Suprapubic skin (tissue), 4 donors: ENCODE measurements at places on chromosomes 13 and 19.

DNA sequence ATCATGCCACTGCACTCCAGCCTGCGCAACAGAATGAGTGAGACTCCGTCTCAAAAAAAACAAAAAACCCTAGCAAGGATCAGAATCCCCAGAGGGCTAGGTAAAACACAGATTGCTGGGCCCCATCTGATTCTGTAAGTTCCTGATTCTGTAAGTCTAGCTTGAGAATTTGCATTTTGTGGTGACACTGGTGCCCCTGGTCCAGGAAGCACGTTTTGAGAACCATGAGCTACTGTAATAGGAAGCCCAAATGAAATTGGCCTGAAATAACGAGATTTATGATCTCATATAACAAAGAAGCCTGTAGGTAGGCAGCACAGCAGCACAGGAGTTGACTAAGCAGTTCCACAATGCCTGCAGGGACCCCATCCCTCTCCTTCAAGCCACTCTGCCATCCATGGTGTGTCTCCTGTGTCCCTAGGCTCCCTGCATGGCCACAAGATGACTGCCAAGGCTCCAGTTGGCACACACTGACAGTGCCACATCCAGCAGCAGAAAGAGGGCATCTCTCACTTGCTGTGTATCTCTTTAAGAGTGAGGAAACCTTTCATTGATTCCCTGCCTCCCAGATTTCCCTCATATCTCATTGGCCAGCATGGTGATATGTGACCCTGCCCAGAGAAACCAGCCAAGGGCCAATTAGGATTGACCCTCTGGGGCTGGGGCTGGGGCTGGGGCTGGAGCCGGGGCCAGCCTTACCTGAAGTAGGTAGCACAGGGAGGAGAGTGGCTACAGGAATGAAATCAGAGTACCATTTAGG lies 21.7 kb downstream of the SIPA1L3 start:
- no peak for DNase-seq

GRCh38 chr19:17766543-17767131 lies 15.4 kb downstream of the FCHO1 start:
- DNase-seq: peak; percentile 78

DNA sequence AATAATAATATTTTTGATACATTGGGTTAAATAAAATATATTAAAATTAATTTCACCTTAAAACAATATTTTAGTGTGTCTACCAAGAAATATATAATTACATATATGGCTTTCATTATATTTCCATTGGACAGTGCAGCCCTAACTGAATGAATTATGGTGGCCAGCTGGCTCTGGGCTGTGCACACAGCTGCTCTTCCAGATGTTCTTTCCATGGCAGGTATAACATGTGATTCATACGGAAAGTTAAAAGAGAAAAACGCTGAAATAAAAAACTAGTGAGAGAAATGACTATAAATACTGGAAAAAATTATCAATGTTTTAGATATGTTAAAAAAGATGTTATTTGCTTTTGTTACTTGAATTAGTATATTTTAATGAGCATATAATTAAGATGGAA lies 216.3 kb downstream of the RGCC start:
- no peak for DNase-seq

- DNase-seq: no peak
These were observed 15.5 kb upstream of the KIR3DL3 start for GRCh38 chr19:54708781-54709180.

GRCh38 chr13:74129500-74130191 lies 4.6 kb downstream of the KLF12 start:
- DNase-seq: no peak

- no peak for DNase-seq
These were observed 66.7 kb downstream of the GPR12 start for GRCh38 chr13:26693749-26694463.

DNA sequence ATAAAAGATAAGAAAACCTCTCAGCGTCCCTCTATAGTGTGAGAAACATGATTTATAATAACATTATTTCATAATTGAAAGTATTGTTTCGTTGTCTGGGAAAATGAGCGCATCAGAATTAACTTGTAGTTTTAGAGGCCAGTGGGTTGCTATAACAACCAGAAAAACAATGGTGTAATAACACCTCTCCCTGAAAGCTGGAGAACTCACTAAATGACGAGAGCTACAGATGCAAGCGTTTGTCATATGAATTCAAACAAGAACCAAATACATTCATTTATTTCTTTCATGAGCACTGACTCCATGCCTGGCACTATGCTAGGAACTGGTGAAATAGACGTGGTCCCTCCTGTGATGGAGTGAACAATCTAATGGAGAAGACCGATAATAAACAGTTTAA lies 16.3 kb downstream of the KBTBD7 start:
- DNase-seq: no peak

DNA sequence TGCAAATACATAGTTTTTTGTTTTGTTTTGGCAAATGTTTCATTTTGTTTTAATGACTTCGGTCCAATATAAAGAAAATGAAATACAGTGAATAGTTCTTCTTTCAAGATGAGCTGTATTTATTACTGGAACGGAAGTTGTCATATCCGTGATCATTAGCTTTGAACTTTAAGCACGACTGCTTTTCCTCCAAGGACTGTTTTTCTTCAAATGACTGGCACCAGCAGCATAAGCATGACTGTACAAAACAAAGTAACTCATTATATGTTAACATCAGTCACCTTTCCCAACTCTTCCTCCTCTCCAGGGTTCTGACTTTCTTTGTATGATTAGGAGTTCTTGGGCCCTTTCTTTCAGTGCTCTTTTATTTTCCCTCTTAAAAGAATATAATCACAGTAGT lies 20.5 kb downstream of the EDNRB start:
- no peak for DNase-seq

DNA sequence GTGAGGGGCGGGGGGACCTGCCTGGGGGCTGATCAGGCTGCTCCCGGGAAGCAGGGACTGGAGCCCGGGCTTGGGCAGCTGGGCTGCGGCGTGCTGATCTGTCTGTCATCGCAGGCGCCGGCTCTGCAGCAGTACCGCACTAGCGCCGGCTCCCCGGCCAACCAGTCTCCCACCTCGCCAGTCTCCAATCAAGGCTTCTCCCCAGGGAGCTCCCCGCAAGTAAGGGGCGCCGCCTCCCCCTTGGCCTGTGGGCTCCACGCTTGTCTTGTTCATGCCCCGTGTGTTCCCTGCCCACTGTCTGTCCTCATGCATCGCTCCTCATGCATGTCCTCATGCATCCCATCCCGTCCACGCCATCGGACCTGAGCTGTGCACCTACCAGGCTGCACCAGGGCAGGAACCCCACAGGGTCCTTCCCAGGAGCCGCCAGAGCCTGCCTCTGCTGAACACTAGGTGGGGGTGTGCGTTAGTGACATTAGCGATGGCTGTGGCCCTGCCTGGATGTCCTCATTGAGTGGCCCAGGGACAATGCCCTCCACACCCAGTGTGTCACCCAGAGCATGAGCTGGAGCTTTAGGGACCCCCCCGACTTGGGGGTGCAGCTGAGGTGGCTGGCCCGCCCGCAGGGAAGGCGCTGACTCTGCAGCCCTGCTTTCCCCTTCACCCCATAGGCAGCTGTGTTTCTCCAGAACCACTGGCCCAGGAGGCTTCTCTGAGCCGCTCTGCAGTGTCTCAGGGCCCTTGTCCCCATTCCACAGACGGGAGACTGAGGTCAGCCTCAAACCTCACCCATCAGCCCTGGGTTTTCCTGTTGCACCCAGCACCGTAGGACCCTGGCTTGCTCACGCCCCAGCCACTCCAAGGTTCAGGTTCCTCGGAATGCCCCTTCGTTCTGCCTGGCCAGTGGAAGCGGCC lies 19.5 kb downstream of the COMP start:
- DNase-seq: no peak

GRCh38 chr19:54478677-54479266 lies 5.7 kb upstream of the CDC42EP5 start:
- DNase-seq: no peak

DNA sequence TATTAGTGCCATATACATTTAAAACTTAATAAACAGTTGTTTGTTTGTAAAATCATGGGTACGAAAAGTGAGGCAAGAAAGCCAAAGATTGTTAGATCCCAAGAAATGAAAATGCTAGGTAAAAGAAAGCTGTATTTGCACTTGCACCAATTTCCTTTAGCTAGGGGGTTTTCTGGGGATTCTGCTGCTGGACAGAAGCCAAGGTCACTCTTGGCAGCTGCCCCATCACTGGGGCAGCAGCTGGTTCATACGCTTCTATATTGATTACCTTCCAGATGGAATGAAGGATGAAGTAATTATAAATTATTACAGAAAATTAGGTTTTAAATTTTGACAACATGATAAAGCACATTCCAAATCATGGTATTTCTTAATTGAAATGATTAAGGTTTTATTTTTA lies 127.4 kb downstream of the SLITRK5 start:
- DNase-seq: no peak

DNA sequence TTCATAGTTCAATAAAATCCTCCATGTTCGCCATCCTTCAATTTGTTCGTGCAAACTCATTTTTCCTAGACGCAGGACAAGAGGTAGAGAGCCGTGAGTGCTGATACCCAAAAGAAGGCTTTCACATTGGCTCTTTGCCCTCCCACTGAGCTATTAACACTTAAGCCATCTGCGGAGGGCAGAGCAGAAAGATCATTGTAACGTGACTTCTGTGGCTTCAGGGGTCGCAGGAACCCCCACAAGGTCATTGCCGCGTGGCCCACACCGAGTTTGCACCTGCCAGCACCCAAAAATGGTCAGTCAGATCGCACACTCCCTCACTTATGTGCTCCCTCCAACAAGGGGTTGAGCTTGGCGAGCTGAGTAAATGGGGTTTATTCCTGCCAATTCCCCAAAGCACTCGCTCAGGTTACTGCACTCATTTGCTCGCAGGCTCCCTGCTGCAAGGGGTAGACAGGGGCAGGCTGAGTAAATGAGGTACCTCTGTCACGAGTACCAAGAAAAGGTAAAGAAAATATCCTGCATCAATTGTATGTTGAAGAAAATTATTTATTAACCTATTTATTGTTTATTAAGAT lies 144.1 kb downstream of the PRR20E start:
- DNase-seq: no peak

- DNase-seq: no peak
These were observed 117.9 kb downstream of the EFNB2 start for GRCh38 chr13:106417467-106418110.

DNA sequence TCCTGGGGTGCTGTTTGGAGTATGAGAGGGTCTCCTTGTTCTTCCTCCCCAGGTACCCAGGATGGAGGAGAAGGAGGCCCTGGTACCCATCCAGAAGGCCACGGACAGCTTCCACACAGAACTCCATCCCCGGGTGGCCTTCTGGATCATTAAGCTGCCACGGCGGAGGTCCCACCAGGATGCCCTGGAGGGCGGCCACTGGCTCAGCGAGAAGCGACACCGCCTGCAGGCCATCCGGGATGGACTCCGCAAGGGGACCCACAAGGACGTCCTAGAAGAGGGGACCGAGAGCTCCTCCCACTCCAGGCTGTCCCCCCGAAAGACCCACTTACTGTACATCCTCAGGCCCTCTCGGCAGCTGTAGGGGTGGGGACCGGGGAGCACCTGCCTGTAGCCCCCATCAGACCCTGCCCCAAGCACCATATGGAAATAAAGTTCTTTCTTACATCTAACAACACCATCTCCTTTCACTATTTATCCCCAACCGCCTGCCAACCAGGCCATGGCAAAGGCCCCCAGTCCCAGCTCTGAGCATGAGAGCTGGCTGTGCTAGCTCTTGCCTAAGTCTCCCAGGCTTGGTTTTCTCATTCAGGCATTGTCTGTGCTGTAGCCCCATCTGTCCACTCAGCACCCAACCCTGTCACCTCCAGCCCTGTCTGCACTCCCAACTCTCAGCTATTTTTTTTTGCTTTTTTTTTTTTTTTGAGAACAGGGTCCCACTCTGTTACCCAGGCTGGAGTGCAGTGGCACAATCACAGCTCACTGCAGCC lies 11.2 kb downstream of the DKKL1 start:
- DNase-seq: no peak

GRCh38 chr19:54387991-54388801 lies 23.5 kb upstream of the LAIR1 start:
- DNase-seq: no peak

DNA sequence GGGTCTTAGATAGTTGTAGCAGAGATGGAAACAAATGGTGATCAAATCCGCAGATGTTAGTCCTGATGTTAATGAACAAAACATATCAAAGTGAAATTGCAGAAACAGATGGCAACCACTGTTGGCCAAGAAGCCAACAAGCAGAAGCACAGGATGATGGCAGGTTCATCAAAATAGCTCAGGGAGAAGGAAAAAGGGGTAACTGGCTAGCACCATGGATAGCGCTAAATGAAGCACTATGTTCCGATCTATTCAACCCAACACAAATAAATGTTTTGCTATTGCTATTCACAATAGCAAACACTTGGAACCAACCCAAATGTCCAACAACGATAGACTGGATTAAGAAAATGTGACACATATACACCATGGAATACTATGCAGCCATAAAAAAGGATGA lies 413.7 kb downstream of the FGF14 start:
- no peak for DNase-seq
